Hepatic stellate cell (primary cell): ENCODE measurements at places on chromosomes 6 and 20.

DNA sequence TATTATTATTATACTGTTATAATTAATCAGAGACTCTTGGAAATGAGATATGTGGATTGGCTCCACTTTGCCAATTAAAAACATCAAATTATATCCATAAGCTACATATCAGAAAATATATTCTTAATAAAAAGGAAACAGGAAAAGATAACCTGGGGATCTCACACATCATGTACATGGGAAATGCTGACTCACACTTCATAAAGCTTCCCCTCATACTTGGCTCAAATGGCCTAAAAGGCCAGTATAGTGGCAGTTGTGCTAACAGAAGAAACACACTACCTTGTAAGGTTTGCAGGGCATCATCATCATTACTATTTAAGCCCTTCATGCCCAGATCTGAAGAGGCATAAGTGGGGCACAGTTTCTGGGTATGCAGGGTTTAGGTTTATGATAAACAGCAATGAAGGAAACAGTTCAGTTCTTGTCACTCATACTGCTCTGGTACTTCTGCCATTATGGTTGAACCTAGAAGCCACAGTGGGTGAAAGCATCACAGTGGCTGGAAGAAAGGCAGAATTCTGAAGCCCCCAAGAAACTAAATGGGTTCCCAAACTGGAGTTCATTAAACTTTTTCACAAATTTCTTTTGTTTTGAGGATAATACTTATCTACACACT lies 60.6 kb downstream of the BTBD9 start:
- no peak for DNase-seq

GRCh38 chr20:1327827-1328679 lies 886 bp downstream of the SDCBP2 start:
- DNase-seq = no peak

DNA sequence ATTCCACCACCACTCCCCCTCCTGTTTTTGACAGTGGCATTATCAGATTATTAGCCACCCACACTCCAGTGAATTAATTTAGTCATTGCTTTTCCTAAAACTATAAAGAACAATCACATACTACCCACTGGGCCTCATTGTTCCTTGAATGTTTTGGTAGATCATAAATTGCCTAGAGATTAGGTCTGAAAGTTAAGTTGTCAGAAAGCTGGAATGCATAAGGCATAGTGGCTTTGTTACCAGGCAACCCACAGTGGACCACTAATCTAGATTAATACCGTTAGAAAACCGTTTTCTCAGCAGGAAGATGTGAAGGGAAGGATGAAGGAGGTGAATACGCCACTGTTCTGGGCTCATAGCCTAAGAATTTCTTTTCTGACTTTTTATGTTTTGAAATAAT lies 75.6 kb downstream of the SAMD3 start:
- DNase-seq = no peak

DNA sequence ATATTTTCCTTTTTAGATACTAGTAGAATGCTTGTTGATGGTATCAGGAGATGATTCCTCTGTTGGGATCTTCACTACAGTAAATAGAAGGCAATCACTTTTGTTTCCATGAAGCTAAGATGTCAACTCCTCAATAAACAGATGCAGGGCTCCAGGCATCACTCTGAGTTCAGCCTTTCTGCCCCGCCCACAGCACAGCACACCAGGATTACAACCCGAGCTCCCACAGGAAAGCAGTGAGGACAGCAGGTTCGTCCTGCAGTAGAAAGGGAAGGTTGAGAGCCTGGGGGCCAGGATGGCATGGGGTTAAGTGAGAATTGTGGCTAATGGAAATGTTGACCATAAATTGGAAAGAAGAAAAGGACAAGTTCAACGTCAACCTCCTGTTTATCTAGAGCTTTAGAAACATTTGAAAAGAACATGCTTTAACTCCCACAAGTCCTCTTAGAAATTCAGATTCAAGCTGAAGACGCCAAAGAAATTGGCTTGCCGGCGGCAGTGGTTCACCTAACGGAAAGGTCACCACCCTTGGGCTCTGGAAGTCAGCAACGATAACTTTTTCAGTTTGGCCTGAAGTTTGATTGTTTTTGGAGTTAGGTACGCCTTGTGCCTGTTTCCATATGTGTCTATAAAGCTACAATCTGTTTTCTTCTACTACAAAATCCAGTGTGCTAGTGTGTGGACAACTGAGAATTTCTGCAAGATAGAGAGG lies 144.4 kb upstream of the PDE10A start:
- no peak for DNase-seq

DNA sequence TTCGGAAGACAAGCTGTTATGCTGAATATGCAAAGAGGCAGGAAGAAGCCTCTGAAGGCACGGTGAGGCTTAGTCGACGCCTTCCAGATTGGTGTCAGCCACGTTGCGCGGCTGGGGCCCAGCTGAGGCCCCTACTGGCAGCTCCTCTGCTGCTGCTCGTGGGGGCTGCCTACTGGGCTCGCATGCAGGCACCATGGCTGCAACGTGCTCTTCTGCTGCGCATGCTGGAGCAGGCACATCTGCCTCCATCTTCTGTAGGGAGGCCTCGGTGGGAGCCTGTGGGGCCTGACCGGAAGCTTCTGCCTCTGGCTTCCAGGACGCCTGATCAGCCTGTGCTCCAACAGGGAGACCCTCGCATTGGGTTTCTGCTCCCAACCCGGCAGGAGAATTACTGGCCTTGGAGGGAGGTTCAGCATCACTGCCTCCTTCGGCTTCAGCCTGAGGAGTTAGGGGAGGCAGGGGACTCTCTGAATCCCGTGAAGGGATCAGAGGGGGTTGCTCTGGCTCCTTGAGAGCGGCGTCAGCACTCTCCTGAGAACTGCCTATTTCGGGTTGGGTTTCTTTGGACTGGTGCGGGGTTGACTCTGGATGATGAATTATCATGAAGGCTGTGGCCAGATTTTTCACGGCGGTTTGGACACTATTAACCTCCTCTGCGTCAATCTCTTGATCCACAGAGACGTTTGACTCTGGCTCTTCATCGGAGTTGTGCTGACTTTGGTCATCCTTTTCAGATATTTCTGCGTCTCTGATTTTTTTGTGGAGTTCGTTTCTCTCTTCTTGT lies 49.1 kb downstream of the TXLNB start:
- no peak for DNase-seq

- peak; percentile 69 for DNase-seq
Measured at GRCh38 chr6:111011360-111012142, 29.7 kb downstream of the RPF2 start.
